ENCODE measurements at places on chromosomes 13 and 19.

GRCh38 chr13:112970552-112971287, 1.7 kb downstream of the MCF2L start:
- H3K27ac ChIP-seq = no peak overlapping the region
- no peak for DNase-seq

DNA sequence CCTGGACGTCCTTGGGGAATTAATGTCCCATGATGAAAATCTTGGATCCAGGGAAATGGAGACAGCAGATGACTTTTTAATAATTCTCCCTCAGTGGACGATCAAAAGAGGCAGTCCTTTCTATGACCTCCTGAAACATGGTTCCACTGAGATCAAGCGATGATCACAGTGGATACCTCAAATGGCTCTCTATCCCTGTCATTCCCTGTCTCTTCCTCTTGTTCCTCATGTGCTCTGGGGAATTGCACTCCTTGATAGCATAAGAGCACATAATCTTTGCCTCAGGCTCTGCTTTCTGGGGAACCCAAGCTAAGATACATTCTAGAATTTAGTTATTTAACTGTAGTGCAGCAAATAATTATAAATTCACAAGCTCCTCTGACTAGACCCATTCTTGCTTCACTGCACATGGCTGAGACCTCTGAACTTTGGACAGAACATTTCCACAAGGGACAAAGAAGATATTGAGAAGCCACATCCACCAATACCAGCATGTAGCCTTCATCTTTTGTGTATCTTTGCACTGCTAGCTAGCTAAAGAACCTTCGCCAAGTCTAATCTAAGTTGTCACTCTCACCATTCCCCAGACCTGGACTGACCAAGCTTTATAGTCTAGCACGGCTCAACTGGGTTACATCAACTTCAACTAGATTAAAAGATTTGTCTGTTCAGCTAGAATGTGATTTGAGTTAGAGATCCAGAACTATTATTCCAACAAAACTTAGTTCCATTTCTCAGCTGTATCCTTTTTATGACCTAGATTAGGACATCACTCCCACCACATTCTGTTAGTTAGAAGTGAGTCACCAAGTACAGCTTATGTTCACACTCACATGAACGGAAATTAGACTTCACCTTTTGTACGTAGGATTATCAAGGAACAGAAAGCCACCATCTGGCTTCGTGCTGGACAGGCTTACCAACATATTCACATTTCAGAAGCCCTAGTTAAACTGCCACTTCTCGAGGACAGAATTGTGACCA, 142.7 kb downstream of the SUCLA2 start:
- no peaks in the 10 kb centered on the region for H3K27me3 ChIP-seq
- H3K4me1 ChIP-seq = no peaks in the 10 kb centered on the region
- DNase-seq = no peak
- H3K27ac ChIP-seq = no peak overlapping the region
- H3K4me3 ChIP-seq = no peak overlapping the region

GRCh38 chr13:37303606-37304005, 198.1 kb upstream of the CSNK1A1L start:
- no peak overlapping the region for H3K27ac ChIP-seq
- DNase-seq = no peak
- H3K36me3 ChIP-seq = no peaks in the 10 kb centered on the region
- no peaks in the 10 kb centered on the region for H3K27me3 ChIP-seq
- no peaks in the 10 kb centered on the region for H3K4me1 ChIP-seq

GRCh38 chr13:46575301-46575771, 22.4 kb downstream of the LRCH1 start:
- H3K4me1 ChIP-seq = peaks cover 7% of the 10 kb centered on the region
- no peaks in the 10 kb centered on the region for H3K27me3 ChIP-seq
- H3K4me3 ChIP-seq = no peak overlapping the region
- H3K36me3 ChIP-seq = no peaks in the 10 kb centered on the region
- no peak overlapping the region for H3K27ac ChIP-seq

DNA sequence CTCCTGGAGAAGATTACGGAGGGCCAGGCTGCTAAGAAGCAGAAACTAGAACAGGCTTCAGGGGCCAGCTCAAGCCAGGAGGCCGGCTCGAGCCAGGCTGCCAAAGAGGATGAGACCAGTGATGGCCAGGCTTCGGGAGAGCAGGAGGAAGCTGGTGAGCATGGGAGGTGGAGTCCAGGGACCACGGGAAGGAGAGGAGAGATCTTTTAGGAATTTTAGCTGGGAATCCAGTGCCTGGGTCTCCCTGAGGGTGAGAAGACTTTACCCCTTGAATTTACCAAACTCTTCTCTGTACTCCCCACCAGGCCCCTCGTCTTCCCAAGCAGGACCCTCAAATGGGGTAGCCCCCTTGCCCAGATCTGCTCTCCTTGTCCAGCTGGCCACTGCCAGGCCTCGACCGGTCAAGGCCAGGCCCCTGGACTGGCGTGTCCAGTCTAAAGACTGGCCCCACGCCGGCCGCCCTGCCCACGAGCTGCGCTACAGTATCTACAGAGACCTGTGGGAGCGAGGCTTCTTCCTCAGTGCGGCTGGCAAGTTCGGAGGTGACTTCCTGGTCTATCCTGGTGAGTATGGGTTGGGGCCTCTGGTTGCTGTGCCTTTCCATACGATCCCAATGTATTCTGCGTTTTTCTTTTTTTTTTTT, 824 bp downstream of the TSEN34 start:
- H3K27me3 ChIP-seq = no peaks in the 10 kb centered on the region
- peaks cover 13% of the 10 kb centered on the region for H3K4me1 ChIP-seq
- H3K36me3 ChIP-seq = no peaks in the 10 kb centered on the region
- peak overlapping the region; percentile 99 for H3K27ac ChIP-seq
- DNase-seq = no peak

GRCh38 chr13:41811588-41812021, 149.3 kb downstream of the VWA8 start:
- no peak overlapping the region for H3K27ac ChIP-seq
- H3K4me3 ChIP-seq = no peak overlapping the region
- no peaks in the 10 kb centered on the region for H3K36me3 ChIP-seq
- DNase-seq = no peak
- no peaks in the 10 kb centered on the region for H3K4me1 ChIP-seq

GRCh38 chr13:28659621-28659970, 666 bp downstream of the POMP start:
- H3K4me1 ChIP-seq = peaks cover 12% of the 10 kb centered on the region
- no peaks in the 10 kb centered on the region for H3K27me3 ChIP-seq
- peaks cover 17% of the 10 kb centered on the region for H3K36me3 ChIP-seq
- peak overlapping the region; percentile 94 for H3K4me3 ChIP-seq

GRCh38 chr13:98547455-98547854, 29.5 kb downstream of the STK24 start:
- no peak overlapping the region for H3K27ac ChIP-seq
- peaks cover 22% of the 10 kb centered on the region for H3K4me1 ChIP-seq
- DNase-seq = no peak
- H3K4me3 ChIP-seq = no peak overlapping the region
- H3K36me3 ChIP-seq = no peaks in the 10 kb centered on the region

DNA sequence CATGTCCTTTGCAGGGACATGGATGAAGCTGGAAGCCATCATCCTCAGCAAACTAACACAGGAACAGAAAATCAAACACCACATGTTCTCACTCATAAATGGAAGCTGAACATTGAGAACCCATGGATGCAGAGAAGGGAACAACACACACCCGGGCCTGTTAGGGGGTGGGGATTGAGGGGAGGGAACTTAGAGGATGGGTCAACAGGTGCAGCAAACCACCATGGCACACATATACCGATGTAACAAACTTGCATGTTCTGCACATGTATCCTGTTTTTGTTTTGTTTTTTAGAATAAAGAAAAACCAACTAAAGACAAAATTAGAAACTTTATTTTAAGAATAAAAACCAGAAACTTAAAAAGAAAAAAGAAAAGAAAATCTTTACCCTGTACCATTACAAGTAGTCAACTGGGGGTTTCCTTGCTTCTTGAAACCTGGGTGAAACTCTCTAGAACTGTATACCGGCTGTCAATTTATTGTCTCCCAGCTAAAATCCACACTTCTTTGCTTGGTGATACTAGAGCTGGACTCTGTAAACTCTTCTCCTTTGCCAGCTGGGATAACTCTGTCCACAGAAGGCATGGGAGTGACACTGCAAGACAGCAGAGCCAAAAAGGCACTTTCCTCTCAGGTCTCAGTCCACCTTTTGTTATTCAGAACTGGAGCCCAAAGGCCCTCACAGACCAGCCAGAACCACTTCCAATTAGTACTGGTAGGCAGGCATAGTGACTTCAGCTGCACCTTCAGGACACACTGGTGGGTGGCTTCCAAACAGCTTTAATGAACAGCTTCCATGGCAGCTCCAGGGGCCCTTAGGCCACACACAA, 9.0 kb downstream of the MICU2 start:
- H3K27ac ChIP-seq = no peak overlapping the region
- no peak for DNase-seq
- H3K27me3 ChIP-seq = no peaks in the 10 kb centered on the region

DNA sequence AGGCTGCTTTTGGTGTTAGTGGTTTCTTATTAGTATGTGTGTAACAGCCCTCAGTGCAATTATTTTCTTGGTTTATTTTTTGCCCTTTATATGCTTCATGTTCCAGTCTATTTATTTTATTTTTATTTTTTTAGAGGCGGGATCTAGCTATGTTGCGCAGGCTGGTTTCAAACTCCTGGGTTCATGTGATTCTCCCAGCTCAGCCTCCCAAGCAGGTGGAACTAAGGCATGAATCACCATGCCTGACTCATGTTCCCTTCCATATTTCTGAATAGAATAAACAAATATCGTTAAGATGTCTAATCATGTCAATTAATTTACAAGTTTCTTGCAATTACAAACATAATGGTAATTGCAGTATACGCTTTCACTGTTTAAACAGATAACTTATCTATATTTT, 11.7 kb downstream of the SKA3 start:
- no peaks in the 10 kb centered on the region for H3K27me3 ChIP-seq
- no peak for DNase-seq
- H3K4me1 ChIP-seq = no peaks in the 10 kb centered on the region
- H3K36me3 ChIP-seq = no peaks in the 10 kb centered on the region
- no peak overlapping the region for H3K4me3 ChIP-seq
- H3K27ac ChIP-seq = no peak overlapping the region

DNA sequence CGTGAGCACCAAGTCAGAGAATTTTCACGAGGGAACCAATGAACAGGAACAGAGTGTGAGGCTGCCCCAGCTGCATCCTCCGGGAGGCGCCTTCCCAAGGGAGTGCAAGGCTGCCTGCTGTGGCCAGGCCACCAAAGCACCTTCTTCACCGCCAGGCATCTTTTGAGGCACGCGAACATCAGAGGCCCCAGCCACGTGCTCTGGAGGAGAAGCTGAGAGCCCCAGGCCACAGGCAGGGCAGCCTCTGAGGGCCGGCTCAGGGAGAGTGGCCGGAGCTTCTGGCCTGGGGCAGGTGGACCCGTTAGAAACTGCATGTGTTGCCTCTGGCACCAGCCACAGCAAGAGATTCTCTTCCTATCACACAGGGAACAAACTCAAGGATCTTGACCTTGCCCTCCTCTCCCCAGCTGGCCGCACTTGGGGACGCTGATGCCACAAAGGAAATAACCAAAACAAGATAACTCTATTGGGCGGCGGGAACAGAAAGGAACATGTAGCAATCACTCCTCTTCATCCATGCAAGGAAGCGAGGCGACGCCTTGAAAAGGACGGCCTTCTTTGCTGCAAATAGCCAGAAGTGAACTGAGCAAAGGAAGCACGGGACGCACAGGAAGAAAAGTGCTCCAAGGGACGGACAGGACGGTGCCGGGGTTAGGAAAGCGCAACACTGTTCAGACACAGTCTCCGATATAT, 19.9 kb downstream of the GAS6 start:
- H3K4me1 ChIP-seq = peaks cover 21% of the 10 kb centered on the region
- no peaks in the 10 kb centered on the region for H3K27me3 ChIP-seq
- no peaks in the 10 kb centered on the region for H3K36me3 ChIP-seq

DNA sequence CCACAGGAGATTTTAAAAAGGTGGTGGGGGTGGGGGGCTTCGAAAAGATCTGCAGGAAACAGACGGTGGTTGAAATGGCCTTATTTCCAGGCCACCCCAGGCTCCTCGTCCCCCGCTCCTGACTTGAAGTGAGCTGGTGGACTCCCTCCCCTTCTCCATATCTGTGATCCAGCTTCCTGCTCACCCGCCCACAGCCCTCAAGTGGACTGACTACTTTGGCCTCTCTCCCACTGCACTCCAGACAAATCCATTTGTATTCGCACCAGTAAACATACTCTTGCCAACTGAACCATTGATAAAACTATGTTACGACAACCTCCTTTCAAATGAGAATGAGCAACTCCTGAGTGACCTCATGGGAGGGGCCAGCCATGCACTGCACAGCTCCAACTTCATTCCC, 259.5 kb downstream of the COL4A1 start:
- H3K36me3 ChIP-seq = no peaks in the 10 kb centered on the region
- H3K4me3 ChIP-seq = no peak overlapping the region
- no peaks in the 10 kb centered on the region for H3K4me1 ChIP-seq
- no peaks in the 10 kb centered on the region for H3K27me3 ChIP-seq
